Body of pancreas (tissue), 4 donors: ENCODE measurements at places on chromosomes 5 and 9. TPM values are rescaled to one million over a fixed set of nuclear protein-coding genes. Genes with fewer than 3 reads are reported as not detected.

DNA sequence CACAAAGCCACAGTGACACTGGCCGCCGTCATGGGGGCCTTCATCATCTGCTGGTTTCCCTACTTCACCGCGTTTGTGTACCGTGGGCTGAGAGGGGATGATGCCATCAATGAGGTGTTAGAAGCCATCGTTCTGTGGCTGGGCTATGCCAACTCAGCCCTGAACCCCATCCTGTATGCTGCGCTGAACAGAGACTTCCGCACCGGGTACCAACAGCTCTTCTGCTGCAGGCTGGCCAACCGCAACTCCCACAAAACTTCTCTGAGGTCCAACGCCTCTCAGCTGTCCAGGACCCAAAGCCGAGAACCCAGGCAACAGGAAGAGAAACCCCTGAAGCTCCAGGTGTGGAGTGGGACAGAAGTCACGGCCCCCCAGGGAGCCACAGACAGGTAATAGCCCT, 26.1 kb downstream of the HRH2 start:
- H3K27ac ChIP-seq: no peak overlapping the region
- no peak overlapping the region for H3K4me3 ChIP-seq
- no peak for DNase-seq
- H3K36me3 ChIP-seq: no peaks in the 10 kb centered on the region

DNA sequence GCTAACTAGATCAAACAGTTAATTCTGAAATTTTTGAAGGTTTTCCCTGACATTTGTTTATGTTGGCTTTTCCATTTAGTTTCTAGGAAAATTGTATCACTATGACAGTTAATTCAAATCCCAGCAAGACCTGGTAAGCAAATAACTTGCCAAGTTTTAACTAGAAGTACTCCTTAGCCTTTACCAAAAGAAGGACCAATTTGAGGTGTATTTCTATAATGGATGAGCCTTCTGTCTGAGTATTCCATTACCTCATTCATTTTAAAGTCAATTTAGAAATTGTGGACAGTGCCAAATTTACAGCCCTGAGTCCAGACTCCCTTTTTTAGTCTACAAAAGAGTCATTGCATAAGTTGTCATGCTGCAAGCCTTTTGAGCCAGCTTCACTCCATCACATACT, 687.6 kb downstream of the CETN3 start:
- H3K27me3 ChIP-seq: no peaks in the 10 kb centered on the region
- H3K36me3 ChIP-seq: no peaks in the 10 kb centered on the region
- no peaks in the 10 kb centered on the region for H3K4me1 ChIP-seq
- H3K27ac ChIP-seq: no peak overlapping the region
- H3K4me3 ChIP-seq: no peak overlapping the region

- no peak for DNase-seq
- H3K4me3 ChIP-seq: no peak overlapping the region
- no peaks in the 10 kb centered on the region for H3K36me3 ChIP-seq
- H3K27me3 ChIP-seq: no peaks in the 10 kb centered on the region
- peaks cover 23% of the 10 kb centered on the region for H3K4me1 ChIP-seq
Observed at GRCh38 chr9:92327283-92327850, 1.6 kb downstream of the CENPP start.

DNA sequence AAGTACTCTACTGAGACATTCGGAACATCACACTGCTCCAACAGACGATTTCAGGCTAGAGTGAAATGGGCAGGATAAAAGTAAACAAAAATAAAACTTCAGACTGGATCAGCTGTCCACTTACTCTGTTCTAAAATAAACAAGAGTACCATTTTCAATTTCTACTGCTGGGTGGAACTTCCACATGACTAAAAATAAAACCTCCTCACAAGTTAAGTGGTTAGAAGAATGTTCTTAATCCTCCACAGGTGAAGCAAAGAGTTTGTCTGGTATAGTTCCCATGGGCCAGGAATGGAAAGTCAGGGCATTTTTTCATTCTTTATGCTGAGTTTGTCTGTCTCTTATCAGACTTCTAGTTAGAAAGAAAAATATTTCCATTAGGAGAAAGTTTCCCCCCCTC, 15.7 kb downstream of the NUDT12 start:
- no peak overlapping the region for H3K4me3 ChIP-seq
- H3K36me3 ChIP-seq: no peaks in the 10 kb centered on the region
- H3K4me1 ChIP-seq: no peaks in the 10 kb centered on the region
- H3K27ac ChIP-seq: no peak overlapping the region
- DNase-seq: no peak
- H3K27me3 ChIP-seq: no peaks in the 10 kb centered on the region

Gene DPYSL3
- total RNA-seq: 6.5 TPM
